GM12892 (cell line): ENCODE measurements at places on chromosomes 2 and 18.

GRCh38 chr2:49004036-49004626, 150.2 kb downstream of the FSHR start:
- DNase-seq: no peak

GRCh38 chr18:64333584-64333983, 184.7 kb upstream of the LINC00305 start:
- no peak for DNase-seq

- no peak for DNase-seq
These were observed 200.1 kb downstream of the BCL11A start for GRCh38 chr2:60353406-60353800.

GRCh38 chr18:79769698-79770500, 27.8 kb upstream of the KCNG2 start:
- no peak for DNase-seq

DNA sequence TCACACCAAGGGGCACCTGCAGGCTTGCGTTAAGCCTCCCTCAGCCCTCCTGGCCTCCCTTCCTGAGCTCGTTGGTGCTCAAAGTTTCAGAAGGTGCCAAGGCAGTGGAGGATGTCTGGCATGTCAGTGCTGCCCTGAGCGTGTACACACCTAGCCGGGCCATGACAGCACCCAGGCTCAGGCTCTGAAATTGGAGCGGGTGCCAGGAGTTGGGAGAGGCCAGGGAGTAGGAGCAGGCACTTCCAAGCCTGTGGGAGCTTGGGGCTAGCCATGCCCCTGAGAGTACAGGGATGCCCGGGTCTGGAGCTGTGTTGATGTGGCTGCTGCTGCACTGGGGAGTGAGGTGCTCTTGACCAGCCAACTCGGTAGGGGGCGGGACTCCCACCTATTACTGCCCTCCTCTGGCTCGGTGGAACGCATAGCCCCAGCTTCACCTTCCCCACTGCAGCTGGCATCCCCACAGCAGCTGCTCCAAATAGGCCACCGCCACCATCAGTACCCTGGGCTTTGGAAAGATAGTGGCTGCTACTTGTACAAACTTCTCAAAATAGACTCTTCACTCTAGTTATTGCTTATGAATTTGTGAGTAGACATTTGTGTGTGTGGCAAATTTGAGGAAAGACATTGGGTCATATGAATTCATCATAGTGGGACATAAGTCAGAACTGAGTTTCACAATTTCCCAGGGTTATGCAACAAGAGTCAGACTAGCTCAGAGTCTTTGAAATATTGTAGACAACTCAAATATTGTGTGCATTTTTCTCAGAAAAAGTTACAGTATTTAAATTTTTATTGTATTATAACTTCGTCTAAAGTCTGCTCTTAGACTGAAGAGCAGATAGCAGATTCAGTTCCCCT, 6.8 kb upstream of the PCARE start:
- no peak for DNase-seq

DNA sequence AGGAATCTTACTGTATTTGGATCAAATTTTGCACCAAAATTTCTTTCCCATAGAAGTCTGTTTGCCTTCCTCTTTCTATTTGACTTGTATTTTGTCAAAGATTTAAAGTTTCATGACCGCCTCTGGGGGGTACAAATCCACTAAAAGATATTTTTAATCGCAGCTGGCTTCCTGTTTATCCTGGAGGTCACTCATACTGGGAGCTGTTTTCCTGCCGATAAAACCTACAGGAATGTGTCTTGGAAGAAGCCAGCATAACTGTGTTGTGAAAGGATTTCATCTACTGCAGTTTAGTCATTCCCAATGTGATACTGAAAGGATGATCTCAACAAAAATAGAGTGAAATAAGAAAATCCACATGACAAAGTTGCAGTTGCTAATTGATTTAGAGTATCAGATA, 184.0 kb downstream of the RIT2 start:
- no peak for DNase-seq
